ENCODE measurements at places on chromosomes 2 and 18.

DNA sequence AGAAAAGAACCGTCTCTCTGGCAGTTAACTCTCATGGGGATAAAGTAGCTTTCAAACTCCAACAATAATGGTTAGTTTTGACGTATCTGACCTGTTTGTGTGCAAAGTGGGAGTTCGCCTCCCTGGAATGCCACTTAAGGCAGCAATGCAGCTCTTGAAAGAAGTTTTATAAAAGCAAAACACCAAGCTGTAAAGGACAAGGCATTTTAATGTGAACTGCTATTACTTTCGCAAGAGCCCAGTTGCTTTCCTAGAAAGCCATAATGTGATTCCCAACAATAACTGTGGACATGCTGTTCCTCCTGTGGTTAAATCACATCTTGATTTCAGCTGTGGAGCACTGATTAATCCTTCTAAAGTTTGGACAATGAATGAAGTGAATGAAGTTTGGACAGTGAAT lies 303.7 kb downstream of the PTPRM start:
- DNase-seq, result no peak

GRCh38 chr2:15652801-15653200 lies 61.1 kb downstream of the DDX1 start:
- no peak for DNase-seq

- DNase-seq, result no peak
These were observed 299.5 kb downstream of the ARHGAP15 start for GRCh38 chr2:143428700-143429099.

DNA sequence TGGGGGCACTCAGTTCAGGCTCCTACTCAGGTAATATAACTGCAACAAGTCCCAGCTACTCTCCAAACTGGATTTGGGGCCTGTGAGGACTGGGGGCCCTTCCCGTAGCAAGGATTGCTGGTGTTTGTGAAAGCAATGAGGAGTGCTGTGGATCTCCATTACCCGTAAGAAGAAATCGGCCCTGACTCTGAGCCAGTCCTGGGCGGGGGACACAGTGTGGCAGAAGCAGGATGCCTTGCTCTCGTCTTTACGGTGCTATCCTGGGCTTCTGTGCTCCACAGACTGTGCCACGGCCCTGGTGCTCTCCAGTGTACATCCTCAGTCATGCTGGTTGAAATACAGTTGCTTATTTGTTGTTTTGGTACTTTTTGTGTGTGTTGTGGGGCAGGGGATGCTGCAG lies 172.9 kb downstream of the NDUFA10 start:
- DNase-seq, result no peak

DNA sequence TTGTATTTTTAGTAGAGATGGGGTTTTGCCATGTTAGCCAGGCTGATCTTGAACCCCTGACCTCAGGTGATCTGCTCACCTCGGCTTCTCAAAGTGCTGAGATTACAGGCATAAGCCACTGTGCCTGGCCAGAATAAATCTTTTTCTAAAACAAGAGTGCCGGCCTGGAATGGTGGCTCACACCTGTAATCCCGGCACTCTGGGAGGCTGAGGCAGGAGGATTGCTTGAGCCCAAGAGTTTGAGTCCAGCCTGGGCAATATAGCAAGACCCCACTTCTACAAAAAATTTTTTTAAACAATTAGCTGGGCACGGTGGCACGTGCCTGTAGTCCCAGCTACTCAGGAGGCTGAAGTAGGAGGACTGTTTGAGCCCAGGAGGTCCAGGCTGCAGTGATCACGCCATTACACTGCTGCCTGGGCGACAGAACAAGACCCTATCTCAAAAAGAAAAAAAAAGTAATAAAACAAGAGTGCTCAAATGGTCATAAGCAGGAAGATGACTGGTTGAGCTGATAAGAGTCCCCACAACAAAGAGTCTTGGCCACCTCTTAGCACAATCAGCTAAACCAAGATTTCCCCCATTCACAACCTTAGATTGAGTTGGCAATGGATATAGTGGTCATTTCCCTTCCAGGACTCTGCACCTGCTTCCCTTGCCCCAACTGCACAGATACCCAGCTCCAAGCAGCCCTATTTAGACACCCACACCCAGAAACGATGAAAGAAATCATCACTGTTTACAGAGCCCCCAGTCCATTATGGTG lies 5.8 kb upstream of the UCN start:
- DNase-seq, result no peak

GRCh38 chr2:141767691-141768090 lies 363.1 kb downstream of the LRP1B start:
- DNase-seq, result no peak

GRCh38 chr2:26740890-26741302 lies 23.2 kb upstream of the SLC35F6 start:
- DNase-seq, result no peak

GRCh38 chr2:113981404-113982134 lies 91.7 kb downstream of the ACTR3 start:
- no peak for DNase-seq

DNA sequence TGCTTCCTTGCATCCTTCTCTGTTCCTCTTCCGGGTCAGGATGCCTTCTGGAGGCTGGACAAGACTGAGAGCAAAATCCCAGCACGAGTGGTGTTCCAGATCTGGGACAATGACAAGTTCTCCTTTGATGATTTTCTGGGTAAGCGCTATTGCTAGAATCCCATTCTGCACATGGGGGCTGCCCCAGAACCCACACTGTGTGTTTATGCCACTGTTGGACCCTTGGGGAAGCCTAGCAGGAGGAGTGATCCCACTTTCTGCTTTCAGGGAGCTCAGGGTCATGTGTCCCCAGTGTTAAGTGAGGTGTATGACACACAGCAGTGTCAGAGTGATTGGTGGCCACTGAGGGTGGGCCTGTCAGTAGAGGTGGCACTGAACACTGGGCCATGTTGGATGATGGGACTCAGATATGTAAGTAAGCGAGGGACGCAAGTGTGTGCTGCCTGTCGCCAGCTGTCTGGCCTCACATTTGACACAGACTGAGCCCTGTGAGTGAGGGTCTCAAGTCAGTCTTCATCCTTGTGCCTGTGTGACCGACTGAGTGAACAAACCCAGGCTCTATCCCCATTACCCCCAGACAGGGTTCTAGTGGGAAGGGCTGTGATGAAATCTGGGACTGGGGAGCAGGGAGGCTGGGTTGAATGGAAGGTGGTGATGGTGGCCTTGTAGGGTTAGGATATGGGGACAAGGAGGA lies 220.9 kb downstream of the DYSF start:
- DNase-seq, result no peak

DNA sequence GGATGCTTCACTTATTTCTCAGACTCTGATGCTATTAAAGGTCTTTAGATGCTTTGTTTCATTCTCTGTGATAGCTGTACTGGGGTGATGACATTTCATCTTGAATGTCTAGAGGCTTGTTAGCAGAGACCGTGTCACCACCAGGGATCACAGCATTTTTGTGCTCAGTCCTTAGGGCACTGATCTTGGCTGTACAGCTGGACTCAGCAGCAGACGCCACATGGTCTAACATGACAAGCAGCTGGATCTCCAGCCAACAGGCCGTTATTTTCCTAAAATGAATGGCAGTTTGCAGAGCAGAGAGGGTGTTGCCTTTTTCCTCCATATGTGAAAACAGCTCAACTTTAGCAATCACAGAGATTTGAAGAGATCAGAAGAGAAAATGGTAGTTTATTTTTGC lies 491.8 kb downstream of the CDH2 start:
- no peak for DNase-seq

- no peak for DNase-seq
These were observed 105.8 kb upstream of the UGP2 start for GRCh38 chr2:63735931-63736330.

GRCh38 chr2:128008074-128008672 lies 19.7 kb downstream of the SAP130 start:
- DNase-seq, result no peak

DNA sequence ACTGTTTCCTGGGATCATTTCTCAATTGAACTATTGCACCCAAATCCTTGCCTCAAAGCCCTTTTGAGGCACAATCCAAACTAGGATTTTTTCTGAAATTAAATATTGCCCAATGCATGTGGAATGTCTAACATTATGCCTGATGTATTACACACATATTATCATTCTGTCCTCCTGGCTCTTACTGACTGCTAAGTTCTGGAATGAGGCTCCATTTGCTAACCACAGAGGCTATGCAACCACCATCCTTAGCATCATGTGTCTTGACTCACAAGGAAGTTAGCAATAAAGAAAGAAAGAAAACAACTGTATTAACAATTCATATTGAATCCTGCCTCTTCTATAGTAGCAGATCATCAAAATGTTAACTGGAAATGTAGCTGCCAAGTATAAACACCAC lies 1142.7 kb downstream of the CNTNAP5 start:
- DNase-seq, result no peak

- DNase-seq, result peak; percentile 77
These were observed 38.4 kb downstream of the EPAS1 start for GRCh38 chr2:46335391-46336282.

- no peak for DNase-seq
These were observed 7.7 kb upstream of the TRAPPC8 start for GRCh38 chr18:31950583-31950982.

DNA sequence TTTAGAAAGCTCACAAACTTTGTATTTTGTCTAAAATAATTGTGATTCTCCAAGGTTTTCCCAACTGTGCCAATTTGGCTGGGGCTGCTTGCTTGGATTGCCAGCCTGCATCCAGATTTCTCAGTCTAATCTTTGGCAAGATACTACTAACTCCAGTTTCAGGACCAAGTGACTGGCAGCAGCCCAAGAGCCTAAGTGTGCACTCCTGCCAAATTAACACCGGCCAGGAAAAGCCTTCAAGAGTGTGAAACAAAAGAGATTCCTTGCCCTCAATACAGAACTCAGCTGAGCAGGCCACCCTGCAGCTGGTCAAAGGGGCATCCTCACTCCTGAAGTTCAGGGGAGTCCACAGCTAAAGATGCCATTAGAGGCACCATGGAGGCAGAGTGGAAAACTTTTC lies 589.0 kb upstream of the ACVR2A start:
- no peak for DNase-seq

DNA sequence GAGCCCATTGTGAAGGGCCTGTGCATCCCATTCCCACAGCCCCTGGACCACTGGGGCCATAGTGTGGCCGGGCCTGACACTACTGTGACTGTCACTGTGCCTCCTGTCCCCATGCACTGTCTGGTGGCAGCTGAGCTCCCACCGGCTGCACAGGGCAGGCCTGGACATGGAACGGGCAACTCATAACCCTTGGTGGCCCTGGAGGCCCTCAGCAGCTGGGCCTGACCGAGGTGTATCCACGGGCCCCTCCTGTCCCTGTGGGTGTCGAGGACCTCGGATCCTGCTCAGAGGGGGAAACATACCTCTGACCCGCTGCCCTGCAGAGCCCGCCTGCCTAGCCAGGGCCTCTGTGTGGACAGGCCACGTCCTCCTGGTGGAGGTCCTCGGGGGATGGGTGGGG lies 7.8 kb upstream of the GAL3ST2 start:
- no peak for DNase-seq

DNA sequence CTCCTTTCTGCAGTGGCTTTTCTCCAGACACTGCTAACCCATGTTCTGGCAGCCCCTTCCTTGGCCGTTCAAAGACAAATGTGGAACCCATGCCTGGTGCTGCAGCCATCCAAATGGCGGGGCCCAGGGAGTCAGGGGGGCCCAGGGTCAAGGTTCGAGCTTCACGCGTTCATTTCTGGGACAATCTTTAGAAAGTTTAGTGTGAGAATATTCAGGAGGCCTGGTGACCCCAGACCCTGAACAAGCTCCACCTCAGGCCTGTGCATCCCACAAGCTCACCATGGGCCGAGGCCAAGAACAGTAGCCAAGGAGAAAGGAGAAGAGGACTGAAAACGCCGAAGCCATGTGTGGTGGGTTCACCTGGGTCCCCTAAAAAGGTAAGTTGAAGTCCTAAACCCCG lies 54.4 kb downstream of the ANKMY1 start:
- DNase-seq, result no peak

DNA sequence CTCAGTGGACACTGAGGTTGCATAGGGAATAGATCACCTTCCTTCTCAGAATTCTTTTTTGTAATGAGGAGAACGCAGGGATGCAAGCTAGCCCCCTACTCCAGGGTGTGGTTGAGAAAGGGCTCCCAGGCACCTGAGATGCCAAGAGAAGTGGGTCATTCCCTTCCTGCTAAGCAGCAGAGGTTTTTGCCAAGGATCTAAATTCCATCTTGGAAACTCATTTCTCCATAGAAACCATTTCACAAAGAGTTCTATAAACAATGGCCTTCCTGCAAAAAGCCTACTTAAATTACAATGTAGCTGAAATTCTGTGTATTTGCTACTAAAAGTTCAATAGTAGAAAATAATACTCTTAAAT lies 3.7 kb upstream of the PPP3R1 start:
- DNase-seq, result no peak

DNA sequence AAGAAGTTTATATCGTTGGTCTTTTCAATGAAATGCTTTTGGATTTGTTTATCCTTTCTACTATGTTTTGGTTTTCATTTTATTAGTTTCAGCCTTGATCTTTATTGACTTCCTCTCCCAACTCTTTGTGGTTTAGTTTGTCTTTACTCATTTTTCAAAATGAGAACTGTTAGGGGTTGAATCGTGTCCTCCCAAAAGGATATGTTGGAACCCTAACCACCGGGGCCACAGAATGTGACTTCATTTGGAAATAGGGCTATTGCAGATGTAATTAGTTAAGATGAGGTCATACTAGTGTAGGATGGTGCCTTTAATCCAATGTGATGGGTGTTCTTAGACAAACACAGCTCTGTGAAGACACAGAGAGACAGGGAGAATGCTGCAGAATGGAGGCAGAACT lies 60.4 kb upstream of the IL1R2 start:
- DNase-seq, result no peak

DNA sequence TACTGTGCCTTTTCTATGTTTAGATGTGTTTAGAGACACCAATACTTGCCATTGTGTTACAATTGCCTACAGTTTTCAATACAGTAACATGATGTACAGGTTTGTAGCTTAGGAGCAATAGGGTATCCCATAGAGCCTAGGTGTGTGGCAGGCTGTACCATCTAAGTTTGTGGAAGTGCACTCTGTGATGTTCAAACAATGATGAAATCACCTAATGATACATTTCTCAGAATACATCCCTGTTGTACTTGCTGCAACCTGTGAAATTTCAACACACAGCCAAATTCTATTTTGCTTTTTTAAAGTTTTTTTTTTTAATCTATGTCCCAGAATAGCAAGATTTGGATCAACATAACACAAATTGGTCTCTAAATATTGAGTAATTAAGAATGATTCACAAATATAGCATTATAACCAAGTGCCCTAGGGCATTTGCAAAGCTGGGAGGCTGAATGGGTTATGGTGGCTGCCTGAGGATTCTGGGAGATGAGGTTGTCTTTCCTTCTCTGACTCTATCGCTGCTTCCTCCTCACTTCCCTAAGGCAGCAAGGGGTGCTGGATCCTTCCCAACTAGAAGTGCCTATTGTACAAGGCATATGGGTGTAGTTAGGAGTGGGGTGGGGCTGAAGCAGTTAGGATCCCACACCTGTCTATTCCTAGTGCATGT lies 78.3 kb downstream of the SKA1 start:
- no peak for DNase-seq

- no peak for DNase-seq
These were observed 1436.4 kb downstream of the SUCLG1 start for GRCh38 chr2:83022631-83023210.

DNA sequence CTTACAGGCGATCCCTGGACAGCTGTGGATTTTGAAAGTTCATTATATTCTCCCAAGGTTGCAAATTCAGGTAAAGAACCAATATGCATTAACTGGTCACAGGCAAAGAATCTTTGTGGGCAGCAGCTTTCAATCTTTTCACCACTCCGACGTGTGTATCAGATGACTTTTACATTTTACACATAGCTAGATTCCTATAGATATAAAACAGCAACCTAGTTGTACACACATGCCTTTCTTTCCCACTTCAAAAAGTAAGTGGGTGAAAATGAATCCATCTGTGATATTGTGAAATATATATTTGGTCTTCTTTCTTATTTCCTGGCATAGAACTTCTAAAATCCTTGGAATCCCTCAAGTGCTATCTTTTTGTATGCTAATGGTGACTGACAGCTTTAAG lies 72.5 kb downstream of the SCG2 start:
- DNase-seq, result no peak
